Stimulated activated CD8-positive, alpha-beta memory T cell treated with anti-CD3 and anti-CD28 coated beads, Interleukin-7, amount 100 ng/mL, for 1 hour (primary cell): ENCODE measurements at places on chromosomes 5 and 9.

DNA sequence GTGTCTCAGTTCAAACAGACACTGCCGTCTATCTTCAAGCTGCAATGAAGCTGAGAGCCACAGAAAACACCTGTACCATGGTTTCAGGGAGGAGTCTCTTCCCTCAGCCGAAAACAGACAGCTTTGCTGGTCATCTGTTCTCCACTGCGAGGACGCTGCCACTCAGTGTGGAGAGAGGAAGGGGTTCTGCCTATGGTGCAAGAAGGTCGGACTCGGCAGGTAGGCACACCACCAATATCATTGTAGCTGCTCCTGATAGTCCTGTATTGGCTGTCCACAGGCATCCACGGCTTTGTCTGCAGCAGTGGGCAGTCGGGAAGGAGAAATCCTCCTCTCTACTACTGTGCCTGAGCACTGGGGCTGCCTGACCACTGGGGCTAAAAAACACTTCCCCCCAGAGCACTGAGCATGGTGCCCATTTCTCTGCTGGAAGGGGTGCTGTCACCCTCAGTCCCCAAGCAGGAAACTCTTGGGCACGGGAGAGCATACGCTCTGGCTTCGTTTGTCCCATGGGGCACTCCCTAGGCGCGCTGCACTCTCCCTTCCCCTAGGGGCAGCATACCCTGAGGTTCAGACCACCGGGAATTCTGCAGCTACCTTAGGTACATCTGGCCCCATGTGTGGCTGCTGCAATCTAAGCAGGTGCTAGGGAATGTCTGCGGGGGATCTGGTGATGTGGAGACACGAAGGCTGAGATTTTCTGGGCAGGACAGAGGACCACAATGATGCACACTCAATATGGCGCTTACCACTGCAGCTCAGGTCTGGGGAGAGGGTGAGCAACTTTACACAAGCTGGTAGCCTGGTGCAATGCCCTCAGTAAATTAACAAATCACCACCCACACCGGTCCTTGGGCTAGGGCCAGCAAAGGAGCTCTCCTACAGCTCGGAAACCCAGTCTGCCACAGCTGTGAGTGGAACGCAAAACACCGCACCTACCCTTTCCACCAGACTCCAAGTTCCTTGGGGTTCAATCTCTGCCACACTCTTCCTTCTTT lies 880.9 kb upstream of the SEMA6A start:
- DNase-seq, result no peak

GRCh38 chr5:151002250-151002649 lies 18.1 kb upstream of the GPX3 start:
- DNase-seq, result no peak

GRCh38 chr9:13432904-13433303 lies 153.4 kb upstream of the MPDZ start:
- no peak for DNase-seq

- DNase-seq, result no peak
These were observed 168.8 kb upstream of the RAI14 start for GRCh38 chr5:34487159-34487879.

DNA sequence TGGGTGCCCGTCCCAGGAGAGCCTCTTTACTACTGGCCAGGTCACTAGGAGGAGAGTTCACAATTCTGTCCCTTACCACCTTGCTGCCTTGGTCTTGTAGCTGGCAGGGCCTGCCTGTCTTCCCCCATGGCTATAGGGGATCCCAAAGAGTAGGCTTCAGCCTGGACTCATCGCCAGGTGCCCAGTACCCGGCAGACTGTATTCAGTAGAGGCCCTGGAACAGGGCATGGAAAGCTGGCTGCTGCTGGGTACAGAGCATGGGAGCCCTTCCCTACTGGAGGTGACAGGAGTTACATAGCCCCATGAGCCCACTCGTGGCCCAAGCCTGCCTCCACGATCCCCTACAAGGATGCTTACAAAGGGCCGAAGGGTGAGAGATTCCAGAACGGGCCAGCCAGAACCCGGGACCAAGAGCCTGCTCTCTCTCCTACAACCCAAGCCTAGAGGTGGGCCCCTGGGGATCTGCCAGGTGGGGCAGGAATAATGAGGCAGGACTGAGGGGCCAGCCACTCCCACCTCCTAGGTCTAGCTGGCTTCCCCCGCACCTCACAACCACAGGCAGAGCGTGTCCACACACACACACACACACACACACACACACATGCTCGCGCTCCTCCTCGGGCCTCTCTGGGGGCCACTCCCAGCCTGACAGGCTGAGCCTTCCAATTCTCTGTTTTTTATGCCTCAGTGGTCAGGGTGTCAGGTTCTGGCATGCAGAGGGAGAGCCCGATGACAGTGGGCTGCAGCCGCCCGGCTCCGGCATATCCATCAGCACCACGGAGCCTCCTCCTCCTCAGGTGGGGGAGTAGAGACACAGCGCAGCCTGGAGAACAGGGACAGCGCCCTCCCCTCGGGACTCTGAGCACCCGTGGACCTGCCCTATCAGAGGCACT lies 186.0 kb downstream of the PAX5 start:
- no peak for DNase-seq

DNA sequence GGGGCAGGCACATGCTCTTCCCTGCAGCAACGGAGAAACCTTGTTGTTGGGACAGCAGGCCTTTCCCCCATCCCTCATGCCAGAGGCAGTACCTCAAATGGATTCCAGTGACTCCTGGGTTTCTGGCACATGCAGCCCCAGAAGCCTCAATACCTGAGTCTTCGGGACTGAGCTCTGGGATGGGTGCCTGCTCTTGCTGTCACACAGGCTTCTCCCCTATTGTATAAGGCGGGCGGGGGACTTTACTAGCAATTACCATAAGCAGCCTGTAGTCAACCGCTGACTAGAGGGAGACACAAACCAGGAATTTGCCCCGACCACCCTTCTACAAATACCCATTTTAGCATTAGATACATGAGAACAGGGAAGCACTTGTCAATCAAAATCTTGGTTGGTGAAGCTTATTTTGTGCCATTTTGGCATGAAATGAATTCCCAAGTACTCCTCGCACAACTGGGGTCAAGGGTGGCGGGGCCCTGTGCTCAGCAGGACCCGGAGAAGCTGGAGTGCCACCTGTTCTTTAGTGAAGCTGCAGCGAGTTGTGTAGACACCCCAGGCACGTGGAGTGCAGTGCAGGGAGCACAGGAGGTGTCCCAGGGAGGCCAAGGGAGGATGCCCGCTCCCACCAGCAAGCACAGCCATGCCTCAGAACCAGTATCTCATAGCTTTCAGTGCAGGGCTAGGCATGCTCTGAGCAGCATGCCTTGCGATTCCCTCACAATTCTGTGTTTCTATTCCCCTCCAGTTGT lies 21.2 kb downstream of the S1PR3 start:
- DNase-seq, result no peak
